Renal cortical epithelial cell (primary cell): ENCODE measurements at places on chromosomes 4 and X.

DNA sequence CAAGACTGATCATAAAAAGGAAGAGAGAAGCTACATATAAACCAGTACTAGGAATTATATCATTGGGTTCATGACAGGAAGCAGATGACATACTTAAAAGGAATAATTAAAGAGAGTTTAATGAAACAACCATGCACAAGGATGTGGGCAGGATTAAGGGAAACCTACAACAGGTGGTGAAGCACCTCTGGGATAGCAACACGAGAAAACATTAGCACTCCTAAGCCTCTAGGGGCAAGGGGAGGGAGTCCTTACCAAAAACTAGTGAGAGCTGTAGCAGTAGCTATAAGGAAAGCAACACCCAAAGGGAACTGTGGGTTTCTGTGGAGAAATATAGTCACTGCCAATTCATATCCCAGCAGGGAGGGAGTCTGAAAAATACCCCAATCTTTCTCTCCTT, 7.2 kb upstream of the THOC2 start:
- DNase-seq: no peak

GRCh38 chr4:121062521-121062920, 9.8 kb downstream of the NDNF start:
- DNase-seq: no peak

GRCh38 chr4:151801547-151802516, 41.0 kb upstream of the GATB start:
- DNase-seq: peak; percentile 32

- no peak for DNase-seq
These were observed 92.7 kb downstream of the SH3KBP1 start for GRCh38 chrX:19794690-19795089.

GRCh38 chr4:40238700-40239548, 42.1 kb downstream of the RHOH start:
- DNase-seq: no peak

GRCh38 chr4:13988353-13989305, 361.1 kb upstream of the BOD1L1 start:
- peak; percentile 94 for DNase-seq

DNA sequence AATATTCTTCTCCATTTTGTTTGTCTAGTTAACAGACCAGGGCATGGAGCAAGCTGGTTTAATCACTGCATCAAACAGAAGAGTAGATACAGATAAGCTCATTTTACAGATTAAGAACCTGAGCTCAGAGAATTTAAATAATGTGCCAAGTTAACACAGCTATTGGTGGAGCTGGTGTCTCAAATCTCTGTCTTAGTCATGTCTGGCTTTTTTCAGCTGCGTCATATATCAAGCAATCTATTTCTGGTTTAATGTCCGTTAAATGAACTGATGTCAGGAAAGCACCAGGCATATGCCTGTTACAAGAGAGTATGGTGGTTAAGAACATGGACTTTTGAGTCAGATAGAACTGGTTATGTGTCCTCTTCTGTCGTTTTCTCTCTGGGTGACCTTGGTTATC, 79.8 kb upstream of the ADGRA3 start:
- DNase-seq: no peak

GRCh38 chr4:53702334-53703266, 111.3 kb upstream of the LNX1 start:
- peak; percentile 59 for DNase-seq

DNA sequence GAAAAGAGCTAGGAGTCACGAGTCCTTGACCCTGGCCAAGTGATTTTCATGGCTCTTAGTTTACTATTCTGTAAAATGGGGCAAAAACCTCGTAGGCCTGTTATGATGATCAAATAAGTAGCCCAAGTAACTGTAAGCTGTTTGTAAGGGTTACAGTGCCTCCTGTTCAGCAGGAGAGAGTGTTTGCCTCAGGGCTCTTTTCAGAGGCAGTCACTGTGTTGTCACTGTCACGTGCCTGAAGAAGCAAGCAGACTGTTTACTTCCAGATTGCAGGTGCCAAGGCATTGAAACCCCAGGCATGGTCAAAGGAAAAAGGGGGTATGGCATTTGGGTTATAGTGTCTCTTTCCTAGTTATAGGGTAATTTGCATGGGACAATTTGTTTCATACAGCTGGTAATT, 4.5 kb downstream of the RAB39B start:
- no peak for DNase-seq

- DNase-seq: peak; percentile 19
These were observed 118.5 kb upstream of the PABPC4L start for GRCh38 chr4:134320048-134320447.

DNA sequence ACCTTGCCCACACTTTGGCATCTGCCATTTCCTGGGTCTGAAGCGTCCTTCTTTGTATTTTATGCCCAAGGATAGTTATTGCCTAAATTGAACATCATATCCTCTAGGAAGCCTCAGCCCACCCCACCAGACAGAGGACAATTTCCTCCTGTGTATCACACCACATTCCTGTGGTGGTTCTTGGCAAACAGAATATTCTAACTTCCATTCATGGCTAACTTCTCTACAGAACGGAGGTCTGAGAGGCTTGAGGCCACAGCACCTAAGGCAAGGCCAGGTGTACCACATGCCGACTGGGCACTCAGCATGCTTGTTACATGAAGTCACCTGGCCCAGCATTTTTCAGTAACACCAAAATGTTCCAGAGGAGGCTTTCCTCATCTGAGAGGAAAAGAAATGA, 42.4 kb downstream of the CD99L2 start:
- DNase-seq: peak; percentile 18

GRCh38 chr4:69116645-69117321, 20.5 kb downstream of the UGT2B7 start:
- DNase-seq: no peak

- no peak for DNase-seq
These were observed 55.4 kb upstream of the SLC10A7 start for GRCh38 chr4:146577111-146577510.

DNA sequence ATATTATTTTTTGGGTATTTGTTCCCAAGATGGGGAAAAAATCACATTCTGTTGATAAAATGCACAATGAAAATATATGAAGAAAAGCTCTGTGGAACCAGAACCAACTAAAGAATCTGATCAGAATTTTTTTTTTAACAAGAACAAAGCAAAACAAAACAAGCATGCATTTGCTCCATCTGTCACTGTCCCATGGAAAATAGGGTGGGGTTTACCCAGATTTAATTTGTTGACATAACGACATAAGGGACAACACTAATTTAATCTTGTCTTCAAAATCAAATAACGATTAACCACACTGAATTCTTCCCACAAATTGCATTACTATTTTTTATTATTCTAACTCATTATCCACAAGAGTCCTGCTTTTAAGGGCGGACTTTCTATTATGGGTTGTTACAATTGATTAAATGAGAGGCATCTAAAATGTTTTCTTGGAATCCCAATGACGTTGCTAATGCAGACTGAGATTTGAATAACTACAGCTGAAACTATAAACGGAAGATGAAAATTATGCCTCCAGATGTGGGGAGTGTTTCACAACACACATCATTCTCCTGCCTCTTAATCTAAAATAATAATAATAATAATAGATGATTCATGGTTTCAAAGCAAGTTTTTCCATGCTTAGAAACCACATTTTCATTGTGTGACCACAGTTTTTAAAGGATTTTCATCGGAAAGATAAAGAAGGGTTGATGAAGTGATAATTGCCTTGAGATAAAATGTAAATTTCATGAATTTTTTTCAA, 307.0 kb upstream of the CPEB2 start:
- no peak for DNase-seq

GRCh38 chrX:15499976-15500375, 631 bp upstream of the BMX start:
- DNase-seq: no peak

GRCh38 chrX:70916754-70917153, 8.2 kb upstream of the TEX11 start:
- DNase-seq: no peak

GRCh38 chrX:39759526-39760224, 338.1 kb downstream of the BCOR start:
- DNase-seq: peak; percentile 62

- peak; percentile 1 for DNase-seq
These were observed 57.3 kb upstream of the TCEAL2 start for GRCh38 chrX:102067966-102068723.

GRCh38 chr4:183295711-183296110, 24.4 kb downstream of the CLDN22 start:
- DNase-seq: no peak

DNA sequence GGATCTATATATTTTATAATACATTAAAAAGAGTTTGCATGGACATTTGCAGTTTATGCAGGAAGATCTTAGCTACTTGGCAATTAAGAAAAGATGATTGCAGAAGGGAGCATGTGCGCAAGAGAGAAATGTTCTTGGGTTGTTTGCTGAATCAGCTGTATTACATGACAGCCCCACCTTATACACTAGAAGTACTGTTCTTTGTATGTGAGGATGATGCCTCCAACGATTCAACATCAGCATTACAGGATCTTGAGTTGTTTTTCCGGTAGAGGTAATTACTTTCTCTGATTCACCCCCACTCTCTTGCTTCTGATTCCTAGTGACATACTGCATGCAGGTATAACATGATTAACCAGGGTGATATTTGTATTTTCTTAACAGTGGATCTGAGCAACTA, 140.8 kb downstream of the PCDH7 start:
- DNase-seq: peak; percentile 19

GRCh38 chr4:70182517-70183167, 12.9 kb upstream of the ODAM start:
- DNase-seq: no peak

DNA sequence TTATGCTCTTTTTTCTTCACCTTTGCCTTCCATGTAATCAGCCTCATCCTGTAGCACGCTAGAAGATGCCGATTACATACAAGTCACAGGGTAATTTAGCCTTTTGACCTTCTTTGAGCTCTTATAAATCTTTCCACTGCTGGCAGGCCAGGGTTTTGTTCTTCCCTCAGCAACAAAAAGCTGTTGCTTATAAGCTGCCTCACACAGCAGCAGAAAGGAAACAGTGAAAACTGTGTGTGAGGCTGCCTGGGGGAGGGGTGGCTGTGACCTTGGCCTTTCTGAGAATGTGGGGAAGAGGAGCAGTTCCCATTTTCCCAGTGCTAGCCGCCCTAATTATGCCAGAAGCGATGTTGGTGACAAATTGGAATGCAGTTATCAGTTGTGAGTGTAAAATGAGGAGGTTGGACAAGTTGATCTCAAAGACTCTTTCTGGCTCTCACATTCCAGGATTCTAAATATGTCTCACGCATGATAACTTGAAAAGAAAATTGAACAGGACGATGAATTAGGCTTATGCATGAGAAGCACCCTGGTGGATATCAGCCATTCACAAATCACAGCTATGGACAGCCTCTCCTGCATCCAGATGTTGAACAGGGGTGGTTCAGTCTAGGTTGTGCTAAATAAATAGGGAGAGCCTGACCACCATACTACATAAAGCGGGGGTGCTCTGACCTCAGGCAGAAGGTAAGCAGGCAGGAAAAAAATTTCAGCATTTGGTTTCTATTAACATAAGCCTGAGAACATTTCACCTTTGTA, 25.7 kb downstream of the SLITRK2 start:
- DNase-seq: no peak

- peak; percentile 27 for DNase-seq
These were observed 106.8 kb downstream of the STK32B start for GRCh38 chr4:5157791-5158770.

- DNase-seq: no peak
These were observed 114.5 kb downstream of the TMA16 start for GRCh38 chr4:163609019-163609418.

DNA sequence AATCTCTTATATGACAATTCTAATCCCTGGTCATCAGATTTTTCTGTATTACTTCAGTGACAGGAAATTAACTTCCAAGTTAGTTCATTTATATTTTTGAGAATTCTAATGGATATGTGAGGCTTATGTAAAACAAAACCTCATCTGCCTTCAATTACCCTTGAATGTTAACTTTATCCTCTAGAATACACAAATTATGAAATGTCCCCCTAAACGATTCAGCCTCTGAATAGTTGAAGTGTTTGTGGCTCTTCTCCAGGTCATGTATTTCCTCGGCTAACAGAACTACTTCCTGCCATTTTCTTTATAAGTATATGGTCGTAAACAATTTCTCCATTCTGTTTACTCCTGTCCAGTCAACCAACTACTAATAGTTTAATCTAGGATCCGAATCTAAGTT, 401.3 kb downstream of the PCDH10 start:
- DNase-seq: no peak
